ENCODE measurements at places on chromosomes 5 and 9. TPM values are rescaled to one million over a fixed set of nuclear protein-coding genes. Genes with fewer than 3 reads are reported as not detected.

GRCh38 chr5:134114886-134115805, 665 bp downstream of the TCF7 start:
- DNase-seq: no peak

DNA sequence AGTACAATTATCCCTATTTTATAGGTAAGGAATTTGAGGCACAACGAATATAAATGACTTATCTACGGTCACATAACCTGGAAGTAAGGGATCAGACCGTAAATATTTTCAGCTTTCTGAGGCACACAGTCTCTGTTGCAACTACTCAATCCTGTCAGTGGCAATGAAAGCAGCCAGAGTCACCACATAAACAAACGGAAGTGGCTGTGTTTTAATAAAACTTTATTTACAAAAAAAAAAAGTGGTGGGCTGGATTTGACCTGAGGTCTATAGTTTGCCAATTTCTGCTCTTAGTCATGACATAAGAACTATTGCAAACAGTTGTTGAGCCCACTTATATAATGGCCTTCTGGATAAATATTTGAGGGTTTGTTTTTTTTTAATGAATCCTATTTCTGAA, 29.6 kb downstream of the ZNF366 start:
- no peak for DNase-seq

DNA sequence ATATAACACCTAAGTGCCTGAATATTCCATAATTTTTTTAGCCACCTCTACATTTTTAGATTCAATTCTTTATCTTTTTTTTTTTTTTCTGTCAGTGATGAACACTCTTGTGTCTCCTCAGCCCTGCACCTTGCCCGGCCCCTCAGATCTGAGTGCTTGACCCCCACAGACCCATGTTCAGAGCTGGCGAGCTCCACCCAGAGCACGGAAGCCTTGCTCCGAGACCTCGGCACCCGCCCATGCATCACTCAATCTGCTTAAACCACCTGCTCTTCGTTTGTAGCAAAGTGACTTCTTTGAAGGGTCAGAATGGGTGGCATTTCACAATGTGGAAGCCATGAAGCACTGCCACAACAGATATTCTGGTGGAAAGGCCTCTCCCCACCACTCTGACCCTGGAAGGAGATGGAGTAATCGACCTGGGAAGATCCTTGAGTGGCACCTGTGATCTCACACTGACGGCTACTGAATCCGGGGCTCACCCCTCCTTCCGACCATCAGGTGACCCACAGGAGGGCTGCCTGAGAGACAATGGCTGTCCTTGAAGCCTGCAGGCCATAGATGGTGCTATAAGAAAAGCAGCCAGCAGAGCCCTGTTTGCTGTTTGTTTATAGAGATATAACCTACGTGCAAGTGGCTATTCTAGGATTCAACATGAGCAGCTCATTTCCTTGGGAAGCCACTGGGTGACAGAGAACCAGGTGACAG, 261.1 kb upstream of the IRX4 start:
- no peak for DNase-seq

- DNase-seq: no peak
Observed at GRCh38 chr9:133584559-133585476, 24.4 kb downstream of the FAM163B start.

GRCh38 chr5:176979669-176980068, 26.9 kb downstream of the UIMC1 start:
- DNase-seq: no peak

GRCh38 chr9:123528501-123528900, 172.5 kb downstream of the CRB2 start:
- DNase-seq: no peak

GRCh38 chr5:375921-376798, 54.6 kb downstream of the AHRR start:
- DNase-seq: no peak

DNA sequence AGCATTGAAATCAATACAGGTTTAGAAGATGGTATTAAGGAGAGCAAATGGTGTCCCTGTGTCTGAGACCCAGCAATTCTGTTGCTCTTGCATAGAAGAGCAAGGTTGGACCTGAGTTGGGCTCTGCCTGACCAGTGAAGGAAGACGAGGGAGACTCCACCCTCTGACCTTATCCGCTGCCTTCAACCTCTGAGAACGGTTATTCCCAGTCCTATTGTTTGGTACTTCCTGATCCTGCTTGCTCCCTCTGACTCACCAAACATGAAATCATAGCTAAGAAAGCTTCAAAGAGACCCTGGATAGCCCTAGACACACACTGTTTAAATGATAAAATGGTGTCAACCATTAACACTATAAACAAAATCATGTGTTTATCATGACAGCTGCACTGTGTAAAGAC, 218.5 kb downstream of the PLK2 start:
- DNase-seq: no peak

DNA sequence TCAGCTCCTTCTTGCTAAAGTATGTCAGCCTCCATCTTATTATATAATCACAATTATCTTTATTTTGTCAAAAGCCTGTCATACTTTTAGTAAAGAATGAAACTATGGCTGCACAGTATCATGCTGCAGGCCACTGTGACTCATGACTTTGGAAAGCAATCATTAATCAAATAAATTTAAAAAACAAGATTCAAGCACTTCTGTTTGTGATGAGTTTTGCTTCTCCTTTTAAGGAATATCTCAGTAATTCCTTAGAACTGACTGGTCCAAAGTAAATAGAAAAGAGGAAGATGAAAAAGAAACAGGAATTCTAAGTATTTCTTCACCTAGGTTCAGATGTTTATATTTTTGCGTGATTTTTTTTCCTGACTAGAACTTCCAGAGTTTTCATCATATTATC, 83.1 kb downstream of the EDIL3 start:
- no peak for DNase-seq

DNA sequence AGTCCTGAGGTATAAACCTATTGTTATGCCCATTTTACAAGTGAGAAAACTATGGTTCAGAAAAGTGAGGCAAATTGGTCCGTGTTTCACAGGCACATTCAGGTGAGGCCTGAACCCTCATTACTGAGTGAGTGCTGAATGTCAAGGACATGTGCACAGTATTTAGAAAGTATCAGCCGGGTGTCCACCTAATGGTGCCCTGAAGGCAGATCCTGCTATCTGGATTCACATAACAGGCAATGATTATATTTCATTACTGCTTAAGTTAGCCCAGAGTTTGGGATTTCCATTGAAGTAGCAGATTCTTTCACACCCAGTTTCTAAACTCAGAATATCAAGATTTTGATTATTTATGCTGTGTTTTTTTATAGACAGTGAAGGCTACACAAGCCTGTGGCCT, 142.7 kb downstream of the LHFPL2 start:
- no peak for DNase-seq

GRCh38 chr5:15365070-15365469, 134.9 kb upstream of the FBXL7 start:
- DNase-seq: no peak

- DNase-seq: peak; percentile 78
Observed at GRCh38 chr5:72013766-72014624, 93.3 kb upstream of the MAP1B start.

DNA sequence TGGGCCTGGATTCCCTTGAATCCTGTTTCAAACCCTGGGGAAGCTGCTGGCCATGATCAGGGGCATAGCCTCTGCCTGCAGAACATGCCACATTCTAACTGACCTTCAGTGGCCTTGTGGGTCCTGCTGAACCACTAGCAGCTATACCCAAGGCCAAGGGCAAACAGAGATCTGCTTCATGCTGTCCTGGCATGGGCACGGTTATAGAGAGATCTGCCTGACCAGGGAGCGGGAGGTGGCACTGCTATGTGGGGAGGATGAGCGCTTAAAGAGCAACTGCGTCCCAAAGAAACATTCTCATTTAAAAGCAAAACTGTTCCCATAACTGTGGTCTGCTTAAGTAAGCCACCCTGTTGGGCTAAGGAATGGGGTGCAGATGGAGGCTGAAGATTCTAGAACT, 36.5 kb upstream of the SYNPO start:
- DNase-seq: no peak

GRCh38 chr9:116506685-116507084, 180.4 kb upstream of the TRIM32 start:
- DNase-seq: no peak

- DNase-seq: no peak
Observed at GRCh38 chr9:88536023-88536324, 996 bp downstream of the NXNL2 start.

DNA sequence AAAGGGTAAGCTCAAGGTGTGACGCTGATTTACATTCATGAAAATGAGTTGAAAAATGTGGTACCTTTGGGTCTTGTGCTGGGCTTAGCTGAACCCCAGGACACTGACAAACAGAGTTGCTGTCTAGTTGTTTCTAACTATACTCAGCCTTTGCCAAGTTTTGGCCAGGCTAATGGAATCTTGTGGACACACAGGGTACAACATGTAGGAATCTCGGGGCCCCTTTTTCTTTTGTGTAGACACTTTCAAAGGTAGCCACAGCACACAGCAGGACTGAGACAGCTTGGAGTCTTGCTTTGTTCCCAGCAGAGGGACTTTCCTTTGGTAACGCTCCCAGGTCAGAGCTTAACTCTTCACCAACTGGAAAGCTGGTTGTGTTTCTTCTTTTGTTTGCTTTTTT, 7.8 kb downstream of the LIX1 start:
- no peak for DNase-seq

DNA sequence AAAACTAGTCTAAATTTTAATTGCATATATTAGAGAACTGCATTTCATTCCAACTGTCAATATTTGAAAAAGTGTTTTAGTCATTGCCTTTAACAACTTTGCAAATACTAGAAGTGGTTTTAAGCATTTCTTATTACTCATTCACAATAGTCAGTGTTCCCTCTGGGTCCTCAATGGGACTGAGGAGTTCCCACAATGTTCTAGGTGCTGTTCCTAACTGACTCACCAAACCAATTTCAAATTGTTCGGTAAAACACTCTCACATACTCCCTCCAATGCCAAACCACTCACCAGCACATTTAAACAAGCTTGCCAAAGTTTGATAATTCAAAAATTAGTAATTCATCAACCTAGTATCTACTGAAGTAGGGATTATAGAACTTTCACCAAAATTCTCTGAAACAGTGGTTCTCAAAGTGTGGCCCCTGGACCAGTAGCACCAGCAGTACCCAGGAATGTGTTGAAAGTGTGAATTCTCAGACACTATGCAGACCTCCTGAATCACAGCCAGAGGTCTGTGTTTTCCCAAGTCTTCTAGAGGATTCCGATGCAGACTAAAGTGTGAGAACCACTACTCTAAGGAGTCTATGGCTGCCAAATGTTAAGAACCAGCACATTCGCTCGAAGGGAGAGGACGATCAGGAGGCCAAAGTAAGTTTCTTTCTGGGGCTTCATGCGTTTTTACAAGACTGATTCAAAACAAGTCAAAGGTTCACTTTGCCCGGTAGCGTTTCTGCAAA, 72.8 kb downstream of the APBA1 start:
- DNase-seq: no peak

DNA sequence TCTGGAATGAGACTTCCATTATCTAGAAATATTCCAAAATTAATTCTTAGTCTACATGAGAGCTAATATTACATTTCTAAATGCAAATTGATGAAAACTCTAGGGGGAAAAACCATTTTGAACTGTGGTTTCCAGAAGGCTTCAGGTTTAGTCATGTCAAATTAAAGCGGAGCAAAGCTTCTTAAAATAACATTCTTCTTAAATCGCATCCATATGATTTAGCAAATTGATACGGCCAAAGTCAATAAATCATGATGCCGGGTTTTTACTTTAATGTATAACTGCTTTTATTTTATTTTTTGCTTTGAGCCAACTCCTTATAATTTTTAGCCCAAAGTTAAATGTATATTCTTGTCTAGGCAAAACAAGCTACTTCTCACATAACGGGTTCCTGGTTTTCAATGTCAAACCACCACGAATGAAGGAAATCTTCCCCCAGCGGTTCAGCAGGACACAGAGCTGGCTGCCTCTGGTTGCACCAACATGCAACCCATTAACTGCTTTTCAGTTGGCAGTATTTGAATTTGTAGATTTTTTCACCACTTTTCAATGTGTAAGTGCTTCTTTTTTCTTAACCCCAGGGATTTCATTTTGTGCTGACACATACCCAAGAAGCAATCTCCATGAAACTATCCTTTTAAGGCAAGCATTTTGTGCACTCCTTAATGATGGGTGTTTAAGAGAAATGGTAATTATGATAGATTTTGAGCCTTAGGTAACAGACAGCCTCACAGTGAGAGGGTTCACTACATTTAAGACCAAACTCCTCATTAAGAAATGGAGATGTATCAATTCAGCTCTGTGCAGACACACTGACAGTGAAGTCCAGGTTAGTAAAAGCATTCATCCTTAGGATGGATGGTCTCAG, 35.5 kb downstream of the EFNA5 start:
- no peak for DNase-seq

DNA sequence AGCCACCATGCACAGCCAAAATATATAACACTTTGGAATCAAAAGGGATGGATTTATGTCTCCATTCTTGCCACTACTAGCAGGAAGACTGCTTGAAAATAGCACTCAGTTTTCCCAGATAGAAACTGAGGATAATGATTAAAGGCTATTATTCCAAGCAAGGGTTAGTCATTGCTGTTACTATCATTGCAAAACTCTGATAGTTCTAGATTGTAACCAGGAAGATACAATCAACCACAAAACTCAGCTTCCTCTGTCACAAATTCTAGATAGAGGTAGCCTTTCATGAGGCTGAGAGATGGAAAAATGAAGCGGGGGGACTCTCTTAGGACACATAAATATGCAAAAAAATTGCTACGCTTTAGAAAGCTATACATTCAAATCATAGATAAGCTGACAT, 3.1 kb downstream of the ANXA1 start:
- no peak for DNase-seq

GRCh38 chr5:86125731-86126601, 491.8 kb upstream of the COX7C start:
- no peak for DNase-seq

DNA sequence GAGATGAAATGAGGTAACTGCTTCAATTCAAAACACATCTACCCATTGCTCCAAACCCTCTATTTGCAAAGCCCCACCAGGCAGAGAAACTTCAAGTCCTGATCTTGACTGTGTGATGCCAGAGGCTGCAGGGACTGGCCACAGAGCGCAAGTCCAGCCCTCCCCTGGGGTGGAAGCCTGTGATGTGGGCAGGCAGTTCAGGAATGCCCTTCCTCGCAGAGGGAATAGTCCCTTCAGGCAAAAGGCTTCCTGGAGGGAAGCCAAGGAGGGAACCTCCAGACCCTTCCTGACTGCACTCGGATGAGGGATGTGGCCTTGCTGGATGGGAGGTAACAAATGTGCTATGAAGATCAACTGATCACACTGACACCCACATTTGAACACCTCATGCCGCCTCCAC, 131.2 kb downstream of the SLIT3 start:
- DNase-seq: no peak

ACER2 gene
- polyA plus RNA-seq: 1.2 TPM

DBH gene
- 0.54 TPM for polyA plus RNA-seq

ST8SIA4 gene
- polyA plus RNA-seq: 6.7 TPM

ACTBL2 gene
- polyA plus RNA-seq: not detected

MTRR gene
- 25.9 TPM for polyA plus RNA-seq

ZDHHC11B gene
- 7.3 TPM for polyA plus RNA-seq

FRMPD1 gene
- polyA plus RNA-seq: 19.2 TPM

GPR21 gene
- 0.39 TPM for polyA plus RNA-seq

KCNV2 gene
- 0.12 TPM for polyA plus RNA-seq

LCN1 gene
- not detected for polyA plus RNA-seq

NXNL2 gene
- polyA plus RNA-seq: 0.19 TPM

GHR gene
- polyA plus RNA-seq: 24.1 TPM

CCNJL gene
- 6.3 TPM for polyA plus RNA-seq

SOHLH1 gene
- 0.13 TPM for polyA plus RNA-seq

FBP2 gene
- polyA plus RNA-seq: 86.4 TPM

C9orf152 gene
- polyA plus RNA-seq: 0.36 TPM

STK32A gene
- 0.49 TPM for polyA plus RNA-seq

OR2S2 gene
- not detected for polyA plus RNA-seq

PCDHB8 gene
- 2.1 TPM for polyA plus RNA-seq

KIF20A gene
- 17.5 TPM for polyA plus RNA-seq
